ENCODE measurements at places on chromosomes 6 and 20.

- DNase-seq = no peak
Observed at GRCh38 chr6:133648581-133648980, 240.3 kb upstream of the TCF21 start.

DNA sequence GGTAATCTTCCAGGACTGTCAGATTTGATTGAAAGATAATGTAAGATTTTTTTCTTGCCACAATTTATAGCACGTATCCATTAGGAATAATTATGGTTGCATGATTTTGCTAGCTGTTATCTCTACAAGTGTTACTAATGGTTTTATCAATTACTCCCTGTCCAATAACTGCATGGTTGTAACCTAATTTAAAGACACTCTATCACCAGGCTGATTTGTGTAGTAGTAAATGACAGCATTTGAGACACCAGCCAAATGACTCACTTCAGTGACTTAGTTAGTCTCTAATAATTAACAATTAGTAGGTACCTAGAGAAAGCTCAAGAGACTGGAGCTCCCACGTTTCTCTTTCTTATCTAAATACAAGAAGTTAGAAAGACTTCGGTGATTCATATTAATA lies 453.8 kb upstream of the POU3F2 start:
- no peak for DNase-seq

DNA sequence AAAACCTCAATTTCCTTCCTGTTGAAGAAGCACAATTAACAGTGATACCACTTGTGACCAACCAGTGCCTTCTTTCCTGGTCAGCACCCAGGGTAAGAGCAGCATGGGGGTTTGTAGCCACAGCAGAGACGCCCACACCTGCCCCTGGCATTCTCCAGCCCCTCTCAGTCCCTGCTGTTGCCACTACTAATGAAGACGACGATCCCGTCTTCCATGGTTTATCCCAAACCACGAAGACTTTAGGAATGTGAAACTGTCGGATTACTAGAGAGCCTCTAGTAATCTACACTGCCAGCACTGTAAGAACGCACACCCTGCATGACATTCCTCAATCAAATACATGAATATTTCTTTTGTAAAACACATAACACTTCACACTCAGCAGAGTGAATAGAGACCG lies 60.0 kb downstream of the GINS1 start:
- DNase-seq = no peak

DNA sequence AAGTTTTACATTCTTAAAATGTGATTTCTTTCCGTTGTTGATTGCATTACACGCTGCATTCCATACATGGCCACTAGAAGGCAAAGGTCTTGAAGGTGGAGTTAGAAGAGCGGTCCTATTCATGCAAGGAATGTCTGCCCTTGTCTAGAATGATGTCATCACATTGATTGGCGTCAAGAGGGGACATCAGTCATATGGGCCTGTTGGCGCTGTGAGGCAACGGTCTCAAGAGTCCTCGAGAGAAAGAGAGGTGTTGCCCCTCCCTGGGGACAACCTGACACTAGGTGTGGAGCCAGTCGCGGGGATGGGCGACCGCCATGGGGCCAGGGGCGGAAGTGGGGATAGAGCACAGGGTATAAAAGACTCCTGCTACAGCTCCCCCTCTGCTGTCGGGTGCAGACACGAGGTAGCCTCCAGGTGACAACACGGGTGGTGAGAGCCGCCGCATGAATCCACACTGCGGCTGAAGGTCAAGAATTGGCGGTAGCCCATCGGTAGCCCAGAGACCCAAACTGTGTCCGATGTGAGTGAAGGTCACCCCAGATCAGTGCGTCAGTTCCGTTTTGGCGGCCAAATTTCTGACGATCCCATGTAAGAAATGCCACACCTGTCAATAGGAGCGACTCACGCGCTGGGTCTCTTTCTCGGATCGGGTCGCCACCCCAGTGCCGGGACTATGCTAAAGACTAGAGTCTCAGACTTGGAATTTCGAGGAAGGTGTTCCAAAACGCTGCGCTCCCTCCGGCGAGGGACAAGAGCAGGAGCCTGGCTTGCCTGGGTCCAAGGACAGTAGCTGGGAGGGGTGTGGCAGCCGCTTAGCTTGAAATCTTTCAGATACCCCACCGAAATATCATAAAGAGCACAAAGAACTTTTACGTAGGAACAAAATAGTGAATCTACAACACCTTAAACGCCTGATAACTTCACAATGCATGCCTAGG lies 93.2 kb upstream of the ZNF184 start:
- no peak for DNase-seq

GRCh38 chr6:143188292-143188691 lies 127.6 kb downstream of the AIG1 start:
- no peak for DNase-seq

DNA sequence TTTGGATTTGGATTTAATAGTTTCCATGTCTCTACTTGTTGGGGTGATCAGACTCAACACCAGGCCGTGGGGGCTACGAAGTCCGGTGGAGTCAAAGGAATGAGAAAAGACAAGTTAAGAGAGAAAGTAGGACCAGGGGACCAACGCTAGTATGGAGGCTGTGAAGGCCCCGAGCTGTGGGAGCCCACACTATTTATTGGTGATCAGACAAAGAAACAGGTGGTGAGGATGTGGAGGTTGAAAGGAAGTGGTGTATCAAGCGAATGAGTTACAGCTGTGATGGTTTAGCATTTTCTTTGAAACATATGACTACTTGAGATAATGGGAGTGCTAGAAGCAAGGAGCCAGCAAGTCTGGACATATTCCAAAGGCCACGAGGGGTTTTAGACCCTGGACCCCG lies 62.4 kb downstream of the AKAP7 start:
- DNase-seq = no peak

DNA sequence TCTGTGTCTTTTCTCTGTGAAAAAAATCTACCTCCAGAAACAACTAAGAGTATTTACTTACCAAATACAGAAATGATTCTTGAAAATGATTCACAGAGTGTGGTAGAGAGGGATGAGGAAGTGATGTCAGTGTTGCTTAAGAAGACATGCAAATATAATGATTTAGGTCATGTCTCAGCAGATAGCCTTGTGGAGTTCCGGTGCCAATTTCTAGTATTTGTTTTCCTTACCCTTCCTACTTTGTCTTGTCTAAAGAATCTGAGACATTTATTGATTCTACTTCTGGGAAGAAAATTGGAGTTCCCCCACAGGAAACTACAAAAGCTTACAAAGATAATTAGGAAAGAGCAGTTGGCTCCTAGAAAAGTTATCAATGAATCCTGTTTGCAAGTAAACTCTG lies 68.8 kb downstream of the GJA1 start:
- no peak for DNase-seq

DNA sequence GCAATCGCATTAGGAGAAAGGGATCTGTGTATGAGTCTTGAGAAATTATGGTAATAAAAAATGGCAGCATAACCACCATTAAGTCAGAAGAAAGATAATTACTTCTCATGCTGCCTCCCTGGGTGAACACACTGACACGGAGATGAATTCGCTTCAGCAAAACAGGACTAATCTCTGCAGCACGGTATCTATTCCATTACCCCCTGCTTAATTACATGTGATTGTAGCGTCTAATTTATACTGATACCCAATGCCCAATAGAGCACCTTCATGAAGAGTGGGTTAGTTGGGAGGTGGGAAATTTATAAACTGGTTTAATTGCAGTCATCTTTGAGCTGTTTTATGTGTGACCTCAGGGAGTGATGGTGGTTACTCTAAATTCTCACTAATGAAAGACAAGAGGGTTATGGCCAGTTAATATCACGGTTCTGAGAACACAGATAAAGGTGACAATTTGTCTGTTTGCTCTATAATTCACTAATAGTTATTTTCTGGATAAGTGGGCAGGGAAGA lies 476.2 kb upstream of the SULF2 start:
- DNase-seq = no peak

DNA sequence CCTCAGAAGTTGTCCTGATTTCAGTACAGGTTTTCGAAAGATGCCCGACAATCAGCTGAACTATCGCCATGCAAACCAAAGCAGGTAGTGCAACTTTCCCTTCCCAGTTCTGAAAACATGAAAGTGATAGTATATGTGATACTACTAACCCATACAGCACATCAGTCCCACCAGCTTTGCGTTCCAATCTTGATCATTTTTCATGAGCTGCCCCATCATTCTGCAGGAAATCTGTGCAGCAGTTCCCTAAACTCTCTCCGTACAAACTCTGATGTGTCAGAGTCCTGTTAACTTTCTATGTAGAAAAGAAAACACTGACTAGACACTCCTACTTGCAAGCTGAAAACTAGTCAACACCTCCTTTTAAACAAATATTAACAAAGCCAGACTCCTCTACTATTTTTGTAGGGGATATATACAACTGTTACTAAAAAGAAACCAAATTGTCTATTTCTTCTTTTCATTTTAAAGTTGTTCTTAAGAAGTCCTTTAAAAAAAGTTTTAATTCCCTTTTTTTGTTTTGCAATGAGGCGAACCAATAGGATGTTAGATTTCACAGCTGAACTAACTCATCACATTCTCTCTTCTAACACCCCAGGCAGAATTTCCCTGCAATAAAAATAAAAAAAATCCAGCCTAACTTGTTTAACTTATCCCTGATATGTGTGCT lies 99.6 kb upstream of the DST start:
- DNase-seq = no peak

DNA sequence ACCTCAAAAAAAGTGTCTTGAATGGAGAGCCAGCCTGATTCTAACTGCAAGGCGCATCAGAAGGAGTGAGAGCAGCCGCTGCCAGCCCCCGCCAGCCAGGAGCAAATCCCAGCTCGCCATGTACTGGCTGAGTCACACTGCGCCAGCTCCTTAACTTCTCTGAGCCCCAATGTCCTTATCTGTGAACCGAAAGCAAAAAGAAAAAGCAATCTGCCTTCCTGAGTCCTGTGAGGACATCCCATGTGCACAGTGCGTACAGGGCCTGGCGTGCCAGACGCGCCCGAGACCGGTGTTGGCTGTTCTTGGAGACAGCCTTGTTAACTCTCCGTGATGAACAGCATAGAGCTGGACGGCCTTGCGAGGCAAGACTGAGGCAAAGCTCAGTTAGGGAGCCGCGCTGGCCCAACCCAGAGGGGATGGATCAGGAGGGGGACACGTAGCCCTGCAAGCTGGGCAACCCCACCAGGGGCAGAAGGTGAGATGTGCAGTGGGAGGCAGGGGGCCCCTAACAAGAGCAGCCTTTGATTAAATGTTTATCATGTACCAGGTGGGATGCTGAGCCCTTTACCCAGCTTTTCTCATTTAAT lies 122.7 kb downstream of the AGPAT4 start:
- no peak for DNase-seq

DNA sequence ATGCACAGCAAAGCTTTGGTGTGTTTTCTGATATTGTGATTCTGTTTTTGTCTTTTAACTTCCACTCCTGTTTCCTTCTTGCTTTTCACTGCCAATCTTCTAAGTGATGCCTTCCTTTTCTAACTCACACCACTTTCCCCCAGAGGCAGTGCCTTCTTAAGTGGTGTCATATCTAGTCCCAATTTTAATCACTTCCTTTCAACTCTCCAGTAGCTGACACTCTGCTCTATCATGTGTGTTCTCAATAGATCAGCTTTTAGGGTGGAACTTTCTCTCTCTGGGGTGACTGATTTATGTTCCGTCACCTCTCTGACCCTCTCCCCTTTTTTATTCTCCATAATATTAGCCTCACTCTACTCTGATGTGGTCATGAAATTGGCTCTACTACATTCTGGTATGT lies 180.7 kb downstream of the CLVS2 start:
- no peak for DNase-seq

DNA sequence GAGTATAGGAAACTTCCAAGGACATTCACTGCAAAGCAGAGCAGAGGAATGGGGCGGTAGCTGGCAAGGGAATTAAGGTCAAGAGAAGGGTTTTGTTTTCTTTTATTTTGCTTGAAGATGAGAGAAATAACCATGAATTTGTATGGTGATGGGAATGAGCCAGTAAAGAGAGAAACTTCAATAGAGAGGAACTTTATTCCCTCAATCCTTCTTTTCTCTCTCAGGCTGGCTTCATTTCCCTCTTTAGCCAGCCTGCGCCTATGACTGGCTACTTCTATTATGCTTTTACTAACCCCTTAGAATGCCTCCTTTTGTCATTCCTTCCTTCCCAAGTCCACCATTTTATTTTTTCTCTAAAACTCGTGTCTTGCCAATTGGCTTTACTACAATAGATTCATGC lies 101.4 kb upstream of the CEP85L start:
- no peak for DNase-seq

DNA sequence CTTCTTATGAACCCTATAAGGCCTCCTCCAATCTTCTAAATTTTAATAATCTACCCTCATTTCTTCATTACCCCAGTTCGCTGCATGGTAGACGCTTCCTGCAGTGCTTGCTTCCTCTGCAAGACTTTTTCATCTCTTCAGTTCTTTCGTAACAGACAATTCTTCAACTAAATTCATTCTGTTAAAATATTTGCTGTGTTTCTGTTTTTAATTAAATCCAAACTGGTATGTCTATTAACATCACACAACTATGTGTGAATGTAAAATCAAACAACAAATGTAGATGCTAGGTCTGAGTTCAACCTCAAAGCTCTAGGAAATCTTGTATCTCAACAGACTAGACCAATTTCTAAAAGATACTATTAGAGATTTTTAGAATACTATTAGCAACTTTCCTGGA lies 199.3 kb downstream of the RNGTT start:
- no peak for DNase-seq

DNA sequence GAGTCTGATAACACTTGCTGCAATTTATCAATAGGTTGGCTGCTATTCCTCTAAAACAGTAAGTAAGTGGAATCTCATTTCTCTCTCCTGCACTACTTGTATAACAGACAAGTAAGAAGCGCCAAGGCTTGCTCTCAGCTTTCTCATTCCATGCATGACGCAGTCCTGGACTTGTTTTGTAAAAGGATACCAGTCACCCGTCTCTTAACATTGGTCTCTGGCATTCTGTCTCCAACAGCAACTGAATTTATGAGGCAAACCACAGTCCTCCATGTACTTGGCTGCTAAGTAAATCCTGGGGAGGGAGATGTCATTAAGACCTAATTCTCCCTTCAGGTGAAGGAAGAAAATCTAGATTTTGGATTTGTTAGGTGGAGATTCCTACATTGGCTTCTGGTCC lies 115.4 kb downstream of the OPN5 start:
- DNase-seq = no peak

DNA sequence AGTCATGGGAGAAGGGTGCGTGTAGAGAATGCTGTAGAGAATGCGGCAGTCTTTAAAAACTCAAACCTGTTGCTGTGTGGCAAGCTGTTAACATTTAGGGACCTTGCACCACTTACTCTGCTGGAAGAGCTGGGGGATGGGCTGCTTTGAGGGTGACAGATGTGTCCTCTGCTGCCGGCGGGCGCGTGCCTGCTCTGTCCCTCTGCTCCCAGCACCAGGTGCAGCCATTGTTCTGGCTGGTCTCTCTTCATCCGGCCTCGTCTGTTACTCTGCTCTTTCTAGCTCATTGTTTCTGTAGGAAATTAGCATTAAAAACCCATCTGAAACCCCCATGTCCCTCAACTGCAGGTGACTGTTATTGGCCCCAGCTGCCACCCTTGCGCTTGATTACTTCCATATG lies 78.5 kb downstream of the CBFA2T2 start:
- no peak for DNase-seq

DNA sequence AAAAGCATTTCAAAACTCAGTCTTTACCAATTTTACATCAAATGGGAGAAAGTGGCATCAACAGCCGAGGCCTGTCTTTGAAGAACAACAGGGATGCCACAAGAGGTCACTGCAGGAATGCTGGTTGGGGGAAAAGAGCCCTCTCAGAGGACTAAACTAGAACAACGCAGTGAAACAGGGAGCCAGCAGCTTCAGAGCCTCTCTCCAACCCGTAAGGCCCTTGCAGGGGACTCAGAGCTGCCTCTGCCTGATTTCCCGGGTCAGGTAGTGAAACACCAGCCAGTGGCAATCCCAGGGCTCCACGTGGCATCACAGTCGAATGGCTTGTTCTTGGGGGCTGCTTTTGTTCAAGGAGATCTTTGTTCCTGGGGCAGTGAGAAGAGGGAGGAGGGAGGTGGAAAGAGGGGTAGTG lies 55.0 kb upstream of the KCNK16 start:
- DNase-seq = peak; percentile 79
